ENCODE measurements at places on chromosomes 2 and 18.

DNA sequence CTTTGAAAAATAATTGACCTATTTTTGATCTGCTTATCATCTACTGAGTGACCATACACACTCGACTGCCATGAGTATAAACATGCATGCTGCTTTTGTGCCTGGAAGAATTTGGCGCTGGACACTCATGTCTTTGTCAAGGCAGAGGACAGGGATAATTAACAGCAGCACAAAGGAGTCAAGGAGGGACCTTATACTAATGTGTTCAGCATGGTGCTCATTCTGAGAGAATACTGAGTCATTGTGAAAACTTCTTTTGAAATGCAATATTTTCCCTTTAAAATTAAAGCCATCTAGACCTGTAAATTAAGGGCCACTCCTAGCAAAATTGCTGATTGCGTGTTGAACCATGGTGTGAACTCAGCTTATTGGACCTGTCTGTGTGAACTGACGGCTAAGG is 116.3 kb downstream of the ZNF532 start:
- DNase-seq = no peak

DNA sequence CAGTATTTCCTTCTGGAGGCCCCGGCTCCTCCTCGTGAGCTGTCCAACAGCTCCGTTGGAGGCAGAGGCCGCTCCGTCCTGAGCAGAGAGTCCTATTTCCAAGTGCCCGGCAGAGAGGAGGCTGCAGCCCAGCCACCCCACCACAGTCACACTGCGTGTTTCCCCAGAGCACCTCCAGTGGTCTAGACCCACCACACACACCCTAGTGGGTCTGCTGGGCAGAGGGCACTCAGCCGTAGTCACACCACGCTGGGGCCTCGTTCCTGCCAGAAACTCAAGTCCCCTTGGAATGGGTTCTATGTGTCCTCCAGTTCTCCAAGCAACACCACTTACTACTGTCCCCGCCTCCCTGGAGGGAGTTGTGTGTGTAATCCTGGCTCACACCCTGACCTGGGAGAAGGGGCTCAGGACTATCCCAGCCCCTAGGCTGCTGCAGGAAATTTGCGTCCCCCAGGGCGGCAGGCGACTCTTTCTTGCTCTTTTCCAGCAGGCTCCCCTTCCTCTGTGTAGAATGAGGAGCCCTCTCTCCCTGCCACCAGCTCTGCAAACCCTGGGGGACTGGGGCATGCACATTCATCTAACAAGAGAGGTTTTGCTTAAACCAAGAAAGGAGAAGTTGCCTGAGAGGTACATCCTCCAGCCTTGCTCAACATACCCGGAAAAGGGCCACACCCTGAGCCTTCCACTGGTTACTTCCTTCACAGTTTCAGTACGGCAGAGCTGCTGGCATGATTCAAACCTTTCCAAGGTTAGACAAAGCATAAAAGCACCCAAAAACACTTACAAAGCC is 114.1 kb downstream of the NDUFA10 start:
- no peak for DNase-seq

DNA sequence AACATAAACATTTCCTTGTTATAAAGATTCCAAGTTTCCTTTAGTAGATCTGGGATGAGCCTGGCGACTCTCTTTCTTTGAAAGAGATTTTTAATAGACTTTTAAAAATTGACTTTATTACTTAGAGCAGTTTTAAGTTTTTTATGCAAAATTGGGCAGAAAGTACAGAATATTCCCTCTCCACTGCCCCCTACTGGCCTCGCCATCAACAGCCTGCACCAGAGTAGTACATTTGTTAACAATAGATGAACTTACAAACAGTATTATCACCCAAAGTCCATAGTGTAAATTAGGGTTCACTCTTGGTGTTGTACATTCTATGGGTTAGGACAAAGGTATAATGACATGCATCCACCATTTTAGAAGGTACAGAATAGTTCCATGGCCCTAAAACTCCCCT is 3.9 kb downstream of the MAP3K19 start:
- DNase-seq = no peak

- no peak for DNase-seq
Observed at GRCh38 chr18:8435376-8435775, 173.9 kb upstream of the RAB12 start.

GRCh38 chr2:242054881-242055801 is 185.6 kb downstream of the RTP5 start:
- no peak for DNase-seq

DNA sequence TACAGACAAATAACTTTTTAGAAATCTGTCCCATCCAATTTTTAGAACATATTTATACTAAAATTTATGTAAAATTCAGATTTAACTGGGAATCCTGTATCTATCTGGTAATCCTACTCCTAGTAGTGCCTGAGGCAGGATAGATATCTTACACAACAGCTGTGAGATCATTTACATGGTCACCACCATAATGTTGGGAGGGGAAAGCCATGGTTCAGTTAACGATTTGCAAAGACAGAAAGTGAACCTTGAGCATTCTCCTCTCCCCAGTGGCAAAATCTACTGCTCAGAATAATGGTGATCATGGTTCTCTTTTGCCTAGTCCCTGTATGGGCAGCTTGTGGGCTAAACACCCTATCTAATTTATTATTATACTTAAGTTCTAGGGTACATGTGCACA is 7.7 kb upstream of the TMEM247 start:
- DNase-seq = no peak

Data from AG09309 (cell line).